ENCODE measurements at places on chromosomes 4 and X. TPM values are rescaled to one million over a fixed set of nuclear protein-coding genes. Genes with fewer than 3 reads are reported as not detected.

DNA sequence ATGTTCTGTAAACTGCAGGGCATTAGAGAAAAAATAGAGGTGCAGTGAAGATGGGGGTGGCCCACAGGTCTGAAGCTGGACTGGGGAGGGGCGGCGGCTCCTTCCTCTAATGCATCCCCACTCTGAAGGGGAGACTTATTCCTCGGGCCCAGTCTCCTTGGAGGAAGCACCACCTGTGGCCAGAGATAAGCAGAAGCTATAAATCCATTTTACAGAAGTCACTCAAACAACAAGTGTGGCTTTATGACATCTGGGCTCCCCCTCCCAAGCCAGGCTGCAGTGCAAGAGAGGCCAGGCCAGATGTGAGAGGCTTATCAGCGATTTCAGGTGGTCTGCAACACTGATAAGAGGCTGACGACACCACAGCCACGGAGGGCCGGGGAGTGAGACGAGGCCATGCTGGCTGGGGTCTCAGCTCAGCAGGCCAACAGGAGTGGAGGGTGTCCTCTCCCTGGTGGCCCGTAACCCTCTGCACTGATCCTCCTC, 15.8 kb downstream of the CYTL1 start:
- no peak for DNase-seq

DNA sequence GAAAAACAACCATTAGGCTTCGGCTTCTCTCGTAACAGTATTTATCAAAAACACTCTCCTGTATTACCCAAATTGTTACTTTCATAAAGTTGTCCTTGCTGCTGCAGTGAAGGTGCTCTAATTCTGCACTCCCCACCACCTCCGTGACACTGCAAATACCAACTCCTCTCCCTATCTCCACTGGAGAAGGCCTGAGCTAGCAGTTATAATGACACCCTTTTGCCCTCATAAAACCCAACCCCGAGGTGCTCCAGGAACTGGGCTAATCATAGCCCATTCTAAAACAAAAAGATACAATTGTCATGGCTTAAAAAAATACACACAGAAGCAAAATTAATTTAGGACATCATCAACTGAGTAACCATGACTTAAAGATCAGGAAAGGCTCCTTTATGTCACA, 59.2 kb downstream of the MAP7D2 start:
- no peak for DNase-seq

GRCh38 chr4:188680004-188680666, 540.9 kb downstream of the TRIML1 start:
- DNase-seq: no peak

- DNase-seq: no peak
Measured at GRCh38 chr4:73053974-73054480, 15.5 kb downstream of the COX18 start.

DNA sequence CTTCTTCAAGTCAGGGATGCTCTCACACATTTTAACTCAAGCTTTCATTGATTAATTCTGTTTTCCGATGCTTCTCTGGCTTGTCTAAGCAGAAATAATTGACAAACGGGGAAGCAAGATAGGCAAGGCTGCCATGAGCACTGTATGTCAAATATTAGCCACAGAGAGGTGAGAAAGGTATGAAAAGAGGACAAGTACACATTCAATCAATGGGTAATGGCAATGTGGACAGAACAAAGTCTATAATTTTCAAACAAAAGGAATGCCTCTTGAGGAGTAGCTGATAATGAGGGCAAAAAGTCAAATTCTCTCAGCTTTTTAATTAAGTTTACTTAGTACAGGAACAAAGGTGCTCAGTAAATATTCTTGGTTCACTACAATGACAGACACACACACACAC, 19.6 kb downstream of the COX7B2 start:
- no peak for DNase-seq

Gene ZDHHC15
- total RNA-seq: 3.9 TPM
